ENCODE measurements at places on chromosomes 16 and 17.
A peak's percentile ranks its signal among the peaks of the same experiment; 100 is the strongest.

- no peak for DNase-seq
Observed at GRCh38 chr16:82580298-82580890, 46.4 kb upstream of the CDH13 start.

DNA sequence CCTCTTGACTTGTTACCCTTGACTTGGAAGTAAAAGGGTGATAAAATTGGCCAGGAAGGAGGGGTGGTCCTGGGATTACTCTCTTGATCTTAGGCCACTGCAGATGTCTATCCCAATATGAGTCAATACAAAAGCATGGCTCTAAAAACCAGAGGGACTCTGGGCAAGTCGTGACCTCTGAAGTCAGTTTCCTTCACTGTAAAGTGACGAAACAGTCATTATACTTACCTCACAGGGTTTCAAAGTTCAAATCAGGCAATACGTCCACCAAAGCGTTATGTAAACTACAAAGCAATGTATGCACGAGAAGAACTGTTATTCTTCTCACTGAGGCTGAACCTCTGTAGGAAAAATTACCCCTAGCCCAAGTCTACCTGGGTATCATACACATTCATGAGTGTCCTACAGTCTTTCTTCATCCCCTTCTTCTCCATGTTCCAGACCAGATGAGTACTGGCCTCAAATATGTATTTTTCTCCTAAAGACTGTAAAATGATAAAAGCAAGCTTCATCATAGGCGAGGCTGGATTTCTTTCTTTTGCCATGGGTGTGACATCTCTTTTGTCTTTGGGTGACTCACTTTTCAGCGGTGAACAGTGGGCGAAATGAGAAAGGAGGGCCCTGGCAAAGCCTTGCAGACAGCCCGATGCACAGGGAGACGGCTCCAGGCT lies 34.5 kb upstream of the CLEC18B start:
- no peak for DNase-seq

DNA sequence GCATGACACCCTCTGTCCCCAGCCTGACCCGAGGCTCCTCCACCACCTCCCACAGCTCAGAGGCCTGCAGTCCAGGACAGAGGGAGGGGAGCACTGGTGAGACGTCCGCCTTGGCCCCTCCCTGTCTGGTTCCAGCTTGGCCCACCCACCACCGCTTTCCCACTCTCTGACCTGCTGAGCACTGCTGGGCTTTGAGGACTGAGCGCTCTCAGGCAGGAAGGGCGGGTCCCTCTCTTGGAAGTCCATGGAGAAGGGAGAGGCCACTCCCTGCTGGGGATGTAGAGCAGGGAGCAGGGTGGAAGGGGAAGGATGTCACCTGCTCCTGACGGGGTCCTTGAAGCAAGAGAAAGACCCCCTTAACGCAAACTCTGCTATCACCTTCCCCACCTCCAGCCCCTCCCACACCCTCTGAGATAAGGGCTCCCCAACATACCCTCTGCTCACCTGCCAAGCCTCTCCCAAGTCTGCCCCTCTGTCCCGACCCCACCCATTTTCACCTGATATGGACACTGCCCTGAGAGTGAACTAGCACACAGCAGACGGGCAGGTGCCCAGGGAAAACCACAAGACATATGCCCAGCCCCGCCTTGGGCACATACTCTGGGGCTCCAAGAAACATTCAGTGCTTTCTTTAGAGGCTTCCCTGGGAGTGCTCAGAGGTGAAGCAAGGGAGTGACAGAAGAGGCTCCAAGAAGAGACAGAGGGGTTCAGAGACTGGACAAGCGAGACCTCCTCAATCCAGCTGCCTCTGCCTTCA lies 1.4 kb downstream of the OSBPL7 start:
- no peak for DNase-seq

DNA sequence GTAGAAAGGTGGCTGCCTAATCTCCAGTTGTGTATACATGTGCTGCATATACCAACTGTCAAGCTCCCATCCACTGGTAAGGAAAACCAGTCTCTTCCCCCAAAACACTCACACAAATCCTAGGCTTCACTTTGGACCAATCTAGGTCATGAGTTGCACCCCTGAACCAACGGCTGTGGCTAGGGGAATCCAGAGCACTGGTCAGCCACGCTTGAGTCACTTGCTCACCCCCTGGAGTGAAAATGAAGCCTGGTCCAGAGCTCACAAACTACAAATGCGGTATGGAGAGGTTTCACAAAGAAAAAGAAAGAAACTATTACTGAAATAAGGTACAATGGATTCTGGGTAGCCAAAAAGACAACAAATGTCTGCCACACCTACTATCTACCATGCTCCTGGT lies 66.1 kb upstream of the NLK start:
- no peak for DNase-seq

DNA sequence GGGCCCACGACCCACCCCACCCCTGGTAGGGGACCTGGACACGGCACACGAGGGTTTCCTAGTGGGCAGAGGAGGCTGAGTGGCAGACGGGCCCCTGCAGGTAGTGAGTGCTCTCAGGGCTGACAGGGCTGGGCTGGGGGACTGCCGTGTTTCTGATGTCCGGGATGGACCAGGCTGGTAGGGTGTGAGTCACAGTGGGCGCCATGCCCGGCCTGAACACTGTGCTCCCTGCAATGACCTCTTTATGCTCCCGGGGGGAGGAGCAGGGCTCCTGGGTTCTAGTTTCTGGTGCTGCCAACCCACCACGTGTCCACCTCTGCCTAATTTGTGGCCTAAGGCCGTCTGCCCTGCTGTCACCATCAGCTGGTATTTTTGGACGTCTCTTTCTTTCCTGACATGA lies 26.3 kb downstream of the ARHGAP23 start:
- DNase-seq, result no peak

DNA sequence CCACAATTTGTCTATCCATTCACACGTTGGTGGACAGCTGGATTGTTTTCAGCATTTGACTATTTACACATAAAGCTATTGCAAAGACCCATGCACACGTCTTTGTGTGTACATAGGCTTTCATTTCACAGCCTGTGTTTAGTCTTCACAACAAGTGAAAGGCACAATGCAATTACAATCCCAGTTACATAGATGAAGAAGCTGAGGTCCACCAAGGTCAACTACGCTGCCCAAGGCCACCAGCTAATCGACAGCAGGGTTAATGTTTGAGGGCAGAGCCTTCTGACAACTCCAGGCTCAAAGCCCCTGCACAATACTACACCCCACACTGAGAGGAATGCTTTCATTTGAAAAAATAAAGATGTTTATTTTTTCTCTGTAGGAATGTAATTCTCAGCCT lies 93.6 kb upstream of the CDH13 start:
- DNase-seq, result no peak

- peak; percentile 43 for DNase-seq
Observed at GRCh38 chr17:38561416-38562214, 44.1 kb downstream of the SRCIN1 start.

DNA sequence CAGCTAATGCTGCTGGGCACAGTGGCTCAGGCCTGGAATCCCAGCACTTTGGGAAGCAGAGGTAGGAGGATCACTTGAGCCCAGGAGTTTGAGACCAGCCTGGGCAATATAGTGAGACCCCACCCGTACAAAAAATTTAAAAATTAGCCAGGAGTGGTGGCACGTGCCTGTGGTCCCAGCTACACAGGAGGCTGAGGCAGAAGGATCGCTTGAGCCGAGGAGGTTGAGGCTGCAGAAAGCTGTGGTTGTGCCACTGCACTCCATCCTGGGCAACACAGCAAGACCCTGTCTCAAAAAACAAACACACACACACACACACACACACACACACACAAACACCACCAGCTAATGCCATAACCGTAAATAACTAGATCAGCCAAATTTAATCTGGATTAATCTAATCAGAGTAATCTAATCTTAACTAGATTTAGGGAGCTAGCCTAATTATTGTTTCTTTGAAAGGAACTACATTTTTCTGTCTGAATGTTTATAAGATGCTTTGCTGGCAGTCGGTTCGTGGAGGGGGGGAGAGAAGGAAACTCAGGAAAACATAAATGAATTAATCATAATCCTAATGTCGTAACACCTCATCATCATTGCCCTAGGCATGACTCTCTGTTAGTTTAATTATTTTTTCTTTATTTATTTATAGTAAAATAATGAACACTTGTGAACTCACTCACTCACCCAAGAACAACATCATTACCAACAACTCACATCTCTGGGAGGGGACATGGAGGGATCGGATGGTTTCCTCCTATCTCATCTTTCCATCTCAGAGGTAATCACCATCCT lies 12.5 kb upstream of the RBBP6 start:
- DNase-seq, result no peak

GRCh38 chr16:4882000-4882632 lies 34.8 kb downstream of the UBN1 start:
- DNase-seq, result no peak

DNA sequence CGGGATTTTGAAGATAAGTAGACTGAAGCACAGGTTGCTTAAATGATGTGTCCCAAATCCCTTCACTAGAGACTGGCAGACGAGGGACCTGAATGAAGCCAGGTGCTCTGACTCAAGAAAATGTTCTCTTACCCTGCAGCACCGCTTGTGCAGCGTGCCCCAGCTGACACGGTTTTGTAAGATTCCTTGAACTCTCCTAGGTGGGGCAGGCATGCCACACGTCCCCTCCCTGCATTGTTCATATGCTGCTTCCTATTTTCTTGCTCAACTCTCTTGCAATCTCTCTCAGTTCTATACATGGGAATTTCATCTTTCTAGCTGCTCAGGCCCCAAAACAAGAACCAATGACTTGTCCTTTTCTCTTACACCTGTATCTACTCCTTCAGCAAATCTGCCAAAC lies 22.1 kb upstream of the HNF1B start:
- no peak for DNase-seq

DNA sequence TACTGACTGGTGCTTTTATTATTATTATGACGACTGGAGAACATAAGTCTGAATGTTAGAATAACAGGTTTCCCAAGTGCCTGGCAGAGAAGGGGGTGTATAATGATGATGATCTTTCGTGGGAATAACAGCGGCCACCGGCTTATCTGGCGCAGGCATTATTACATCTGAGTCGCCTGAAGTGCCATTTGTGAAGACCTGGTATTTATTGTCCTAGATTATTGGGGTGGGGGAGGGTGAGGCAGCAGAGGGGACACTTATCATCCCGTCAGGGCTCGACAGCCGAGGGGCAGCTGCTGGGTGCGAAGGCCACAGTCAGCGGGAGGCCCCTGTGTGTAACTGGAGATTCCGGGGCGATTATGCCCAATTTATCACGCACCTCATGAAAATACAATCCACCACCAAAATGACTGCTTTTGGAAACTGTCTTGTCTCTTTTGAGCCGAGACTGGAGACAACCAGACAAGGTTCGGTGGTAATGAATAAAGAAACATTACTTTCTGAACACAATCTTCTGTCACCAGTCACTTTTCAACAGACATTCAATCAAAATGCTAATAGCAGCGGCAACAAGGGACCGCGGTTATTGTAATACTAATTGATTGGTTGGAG lies 199.3 kb downstream of the CCDC182 start:
- no peak for DNase-seq

GRCh38 chr17:66916946-66917345 lies 47.6 kb upstream of the CACNG4 start:
- DNase-seq, result no peak

DNA sequence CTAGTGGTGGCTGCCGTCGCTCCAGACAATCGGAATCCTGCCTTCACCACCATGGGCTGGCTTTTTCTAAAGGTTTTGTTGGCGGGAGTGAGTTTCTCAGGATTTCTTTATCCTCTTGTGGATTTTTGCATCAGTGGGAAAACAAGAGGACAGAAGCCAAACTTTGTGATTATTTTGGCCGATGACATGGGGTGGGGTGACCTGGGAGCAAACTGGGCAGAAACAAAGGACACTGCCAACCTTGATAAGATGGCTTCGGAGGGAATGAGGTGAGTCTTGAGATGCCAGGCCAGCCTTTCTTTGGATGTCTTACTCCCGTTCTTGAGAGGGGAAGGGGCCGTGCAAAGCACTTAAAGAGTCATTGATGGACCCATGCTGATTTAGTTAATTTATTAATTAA lies 16.1 kb downstream of the ARSG start:
- no peak for DNase-seq

- no peak for DNase-seq
Observed at GRCh38 chr16:89691231-89691985, 4.9 kb downstream of the CDK10 start.

DNA sequence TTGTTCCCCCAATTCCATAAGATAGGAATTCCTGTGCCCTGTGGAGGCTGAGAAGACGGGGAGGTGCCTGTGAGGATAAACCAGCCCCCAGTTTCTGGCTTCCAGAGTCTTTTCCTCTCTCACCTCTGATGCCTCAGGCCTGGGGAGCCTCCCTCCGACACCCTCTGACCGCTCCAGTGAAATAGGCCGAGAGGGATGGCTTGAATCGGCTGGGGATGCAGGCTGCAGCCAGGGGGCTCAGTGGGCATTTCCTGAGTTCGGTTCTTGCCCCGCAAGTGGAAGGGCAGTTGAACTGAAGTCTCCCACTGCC lies 339.4 kb downstream of the SEC14L1 start:
- DNase-seq, result no peak

DNA sequence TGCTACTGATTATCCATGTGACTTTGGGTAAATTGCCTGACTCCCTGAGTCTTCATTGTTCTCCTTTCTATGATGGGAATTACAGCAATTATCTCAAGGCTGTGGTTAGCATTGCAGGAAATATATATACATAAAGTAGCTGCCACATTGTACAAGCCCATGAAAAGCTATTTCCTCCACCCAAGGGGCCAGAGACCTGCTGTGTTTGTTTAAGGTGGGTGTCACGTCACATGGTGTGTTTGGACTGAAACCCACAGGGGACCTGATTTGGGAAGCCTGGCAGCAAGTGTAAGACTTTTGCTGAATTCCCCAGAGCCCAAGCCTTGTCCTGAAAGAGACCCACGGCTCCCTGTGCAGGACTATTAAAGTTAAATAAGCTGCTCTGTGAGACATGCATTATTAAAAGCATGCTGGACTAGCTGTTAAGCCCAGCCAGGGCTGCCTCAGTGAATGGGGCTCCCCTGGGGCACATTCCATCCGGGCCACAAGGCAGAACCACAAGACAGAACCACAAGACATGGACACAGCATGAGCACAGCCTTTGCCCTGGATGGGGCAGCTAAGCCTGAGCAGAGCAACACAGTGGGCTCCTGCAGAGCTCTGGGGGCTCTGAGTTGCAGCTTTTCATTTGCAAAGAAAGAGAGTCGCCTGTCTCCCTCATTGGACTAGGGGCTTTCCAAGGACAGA lies 148.9 kb downstream of the SPACA3 start:
- DNase-seq, result no peak

DNA sequence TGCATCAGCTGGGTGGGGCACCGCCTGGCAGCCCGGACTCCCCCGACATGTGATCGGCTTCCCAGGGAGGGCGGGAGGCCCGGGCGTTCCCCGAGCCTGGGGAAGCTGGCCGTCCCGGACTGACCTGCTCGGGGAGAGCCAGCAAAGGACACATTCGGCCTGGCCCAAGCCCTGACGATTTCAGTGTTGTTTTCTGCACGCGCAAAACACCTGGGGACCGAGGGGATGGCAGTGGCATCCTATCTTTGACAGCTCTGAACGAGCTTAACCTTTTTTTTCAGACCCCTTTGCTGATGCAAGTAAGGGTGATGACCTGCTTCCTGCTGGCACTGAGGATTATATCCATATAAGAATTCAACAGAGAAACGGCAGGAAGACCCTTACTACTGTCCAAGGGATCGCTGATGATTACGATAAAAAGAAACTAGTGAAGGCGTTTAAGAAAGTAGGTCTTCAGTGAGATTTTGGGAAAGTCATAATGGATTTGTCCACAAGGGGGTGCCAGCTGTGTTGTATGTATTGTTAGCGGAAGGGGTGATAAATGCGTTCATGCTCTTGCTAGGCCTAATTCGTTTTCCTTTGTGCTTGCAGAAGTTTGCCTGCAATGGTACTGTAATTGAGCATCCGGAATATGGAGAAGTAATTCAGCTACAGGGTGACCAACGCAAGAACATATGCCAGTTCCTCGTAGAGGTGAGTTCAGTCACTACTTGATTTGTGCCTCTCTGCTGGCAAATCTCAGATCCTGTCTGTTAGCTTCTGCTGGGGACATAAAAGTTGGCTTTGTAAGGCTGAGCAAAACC lies 1.0 kb downstream of the EIF1 start:
- DNase-seq, result peak; percentile 71
